ENCODE measurements at places on chromosomes 12 and 14. TPM values are rescaled to one million over a fixed set of nuclear protein-coding genes. Genes with fewer than 3 reads are reported as not detected.

PPP1R36 gene
- polyA plus RNA-seq: 1.0 TPM

SDSL gene
- polyA plus RNA-seq: 12.0 TPM

- DNase-seq: no peak
Measured at GRCh38 chr12:100289038-100289437, 22.1 kb downstream of the SCYL2 start.

DNA sequence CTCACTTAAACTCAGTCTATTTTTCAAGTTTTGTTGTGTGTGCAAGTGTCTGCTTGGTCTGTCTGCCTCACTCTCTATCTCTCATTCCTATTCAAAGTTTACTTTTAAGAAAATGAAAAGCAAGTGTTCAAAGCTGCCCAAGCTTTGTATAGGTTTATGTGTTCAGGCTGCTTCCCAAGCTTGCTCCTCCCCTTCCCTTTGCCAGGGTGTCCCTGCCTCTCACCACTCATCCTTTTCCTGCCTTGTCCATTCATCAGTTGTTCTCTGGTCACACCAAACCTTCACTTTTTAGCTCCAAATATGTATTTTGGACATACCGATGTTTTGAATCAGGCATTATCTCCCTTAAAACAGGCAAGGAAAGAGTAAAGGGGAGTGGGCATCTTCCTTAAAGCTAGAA, 41.3 kb downstream of the STK38L start:
- DNase-seq: no peak

DNA sequence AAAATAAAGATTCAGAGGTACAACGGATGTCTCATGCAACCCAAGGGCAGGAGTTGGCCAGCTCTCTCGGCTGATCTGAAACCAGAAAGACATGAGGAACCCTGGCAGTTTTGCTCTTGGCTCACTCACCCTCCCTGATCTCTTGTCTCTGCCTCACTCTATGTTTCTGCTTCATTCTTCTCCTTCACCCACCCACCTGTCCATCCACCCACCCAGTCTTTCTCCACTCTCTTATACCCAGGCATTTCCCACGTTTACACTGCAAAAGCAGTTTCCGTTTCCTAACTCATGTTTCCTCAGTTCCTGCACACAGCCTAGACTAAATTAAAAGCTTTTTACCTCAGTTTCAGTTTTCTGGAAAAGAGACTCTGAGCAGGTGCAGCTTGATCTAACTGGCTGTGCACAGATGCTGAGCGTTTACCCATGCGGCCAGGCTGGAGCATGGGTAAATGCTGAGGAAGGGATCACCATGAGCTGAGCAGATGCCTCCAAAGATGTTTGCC, 157.6 kb downstream of the PRKCH start:
- no peak for DNase-seq

DNA sequence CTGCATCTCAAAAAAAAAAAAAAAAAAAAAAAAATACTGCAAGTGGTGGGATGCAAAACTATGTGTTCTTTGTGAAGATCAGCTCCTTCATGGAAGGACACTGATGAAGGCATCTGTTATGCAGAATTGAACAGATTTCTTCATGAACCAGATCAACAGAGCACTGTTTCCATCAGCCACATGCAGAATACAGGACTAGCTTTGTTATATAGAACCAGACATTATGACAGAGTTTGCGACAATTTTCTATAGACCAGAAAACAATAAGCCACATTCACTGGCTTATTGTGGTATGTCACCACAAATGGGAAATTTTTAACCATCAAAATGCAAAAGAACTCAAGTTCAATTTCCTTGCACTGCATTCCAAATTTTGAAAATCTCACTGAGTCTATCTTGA, 34.7 kb downstream of the CIT start:
- no peak for DNase-seq

- DNase-seq: no peak
Measured at GRCh38 chr12:120175537-120175936, 19.0 kb downstream of the GCN1 start.

PTPRO gene
- 253 TPM for polyA plus RNA-seq

PPP1R1A gene
- polyA plus RNA-seq: 58.2 TPM

SLC6A13 gene
- 47.4 TPM for polyA plus RNA-seq

CLEC2D gene
- 14.3 TPM for polyA plus RNA-seq

OR4K15 gene
- polyA plus RNA-seq: not detected

- DNase-seq: no peak
Measured at GRCh38 chr14:99821519-99822508, 28.6 kb downstream of the EML1 start.

- no peak for DNase-seq
Measured at GRCh38 chr12:54529581-54529980, 19.8 kb upstream of the PDE1B start.

IRAK3 gene
- polyA plus RNA-seq: 3.2 TPM

GRCh38 chr14:76597387-76597786, 163.9 kb upstream of the VASH1 start:
- no peak for DNase-seq

GRCh38 chr12:82857276-82857675, 170.6 kb downstream of the TMTC2 start:
- DNase-seq: no peak

- no peak for DNase-seq
Measured at GRCh38 chr12:69002969-69003368, 70.0 kb upstream of the CPM start.

PTGDR gene
- 0.18 TPM for polyA plus RNA-seq

SINHCAF gene
- 295 TPM for polyA plus RNA-seq

- DNase-seq: no peak
Measured at GRCh38 chr14:79658221-79658620, 553.1 kb downstream of the DIO2 start.

DNA sequence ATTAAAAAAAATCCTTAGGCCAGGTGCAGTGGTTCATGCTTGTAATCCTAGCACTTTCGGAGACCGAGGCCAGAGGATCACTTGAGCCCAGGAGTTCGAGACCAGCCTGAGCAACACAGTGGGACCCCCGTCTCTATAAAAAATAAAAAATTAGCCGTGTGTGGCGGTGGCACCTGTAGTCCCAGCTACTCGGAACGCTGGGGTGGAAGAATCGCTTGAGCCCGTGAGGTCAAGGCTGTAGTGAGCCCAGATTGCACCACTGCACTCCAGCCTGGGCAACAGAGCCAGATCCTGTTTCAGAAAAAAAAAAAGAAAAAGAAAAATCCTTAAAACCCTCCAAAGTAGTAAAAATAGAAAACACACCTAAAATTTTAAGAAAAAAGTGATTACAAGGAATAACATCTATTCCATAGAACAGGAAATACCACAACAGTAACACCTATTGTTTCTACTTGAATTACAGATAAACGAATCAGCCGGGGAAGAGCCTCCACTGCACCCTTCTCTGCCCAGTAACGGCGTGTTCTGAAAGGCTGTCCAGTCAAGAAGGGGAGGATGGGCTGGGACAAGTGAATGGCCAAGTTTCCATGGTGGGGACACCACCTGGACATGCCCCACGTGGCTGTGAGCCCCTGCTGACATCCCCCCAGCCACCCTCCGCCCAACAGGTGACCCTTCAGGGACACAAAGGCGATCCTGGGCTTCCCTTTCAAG, 17.8 kb downstream of the POLE start:
- DNase-seq: no peak

TAS2R7 gene
- not detected for polyA plus RNA-seq

DNA sequence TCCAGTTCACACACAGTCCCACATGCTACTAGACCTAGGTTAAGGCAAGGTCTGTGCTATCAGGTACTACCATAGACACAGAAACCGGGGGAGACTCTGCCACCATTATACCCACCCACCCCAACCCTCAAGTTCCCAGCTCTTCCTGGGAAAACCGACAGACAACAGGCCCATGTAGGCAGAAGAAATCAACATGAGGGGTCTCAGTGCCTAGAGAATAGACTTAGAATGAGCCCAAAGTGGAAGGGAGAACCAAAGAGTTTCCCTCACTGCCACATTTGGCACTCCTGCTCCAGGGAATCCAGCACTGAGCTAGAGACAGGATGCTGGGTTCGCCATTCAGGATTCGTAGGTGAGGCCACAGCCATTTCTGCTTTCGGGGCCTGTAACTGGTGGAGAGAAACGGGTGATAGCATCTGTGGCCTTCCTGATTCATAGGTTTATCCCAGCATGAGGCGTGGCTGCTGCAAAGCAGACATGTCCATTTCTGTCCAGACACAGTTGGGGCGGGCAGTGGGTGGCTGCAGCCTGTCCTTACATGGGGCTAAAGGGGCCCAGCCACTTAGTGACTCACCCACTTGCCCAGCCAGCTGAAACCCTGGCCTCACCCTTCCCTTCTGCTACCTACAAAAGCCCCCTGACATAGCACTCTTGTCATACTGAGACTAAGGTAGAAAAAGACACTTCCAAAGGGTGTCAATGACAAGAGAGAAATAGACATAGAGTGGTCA, 69.4 kb downstream of the IRF2BPL start:
- no peak for DNase-seq

DNA sequence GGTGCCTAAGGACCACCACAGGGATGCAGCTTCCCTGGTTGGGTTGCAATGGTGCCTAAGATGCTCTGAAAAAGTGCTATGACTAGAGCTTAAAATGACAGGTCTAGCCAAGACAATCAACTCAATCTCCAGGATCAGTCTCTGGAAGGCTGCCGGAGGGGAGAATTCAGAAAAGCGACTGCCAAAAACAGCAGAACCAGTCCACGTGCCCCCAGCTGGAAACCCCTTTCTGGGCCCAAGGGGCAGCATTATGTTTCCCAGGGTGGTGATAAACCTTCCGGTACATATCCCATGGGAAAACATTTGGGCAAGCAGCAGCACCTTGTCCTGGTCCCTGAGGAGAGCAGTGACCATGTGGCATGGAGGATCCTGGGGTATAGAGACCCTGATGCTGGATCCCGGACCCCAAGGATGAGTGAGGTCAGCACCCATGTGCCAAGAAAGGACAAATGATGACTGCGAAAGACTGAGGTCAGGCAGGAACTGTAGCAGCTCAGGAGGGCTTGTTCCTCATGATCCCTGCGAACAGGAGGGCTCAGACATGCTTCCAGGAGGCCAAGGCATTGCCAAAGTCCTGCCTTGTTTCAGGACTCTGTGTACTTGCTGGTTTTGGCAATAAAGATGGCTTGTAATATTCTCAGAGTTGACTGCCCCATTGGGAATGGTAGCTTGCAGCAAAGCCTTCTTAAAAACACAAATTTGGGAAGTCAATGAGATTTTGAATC, 49.9 kb upstream of the LTBP2 start:
- DNase-seq: no peak

All from right renal cortex interstitium (tissue), 3 donors.